ENCODE measurements at places on chromosomes 3 and 15. TPM values are rescaled to one million over a fixed set of nuclear protein-coding genes. Genes with fewer than 3 reads are reported as not detected.

GRCh38 chr3:60887574-60887973, 363.7 kb downstream of the FHIT start:
- DNase-seq = no peak

The TM4SF1 gene
- polyA plus RNA-seq = 84.1 TPM

GRCh38 chr3:25556447-25556846, 108.3 kb downstream of the TOP2B start:
- DNase-seq = no peak

DNA sequence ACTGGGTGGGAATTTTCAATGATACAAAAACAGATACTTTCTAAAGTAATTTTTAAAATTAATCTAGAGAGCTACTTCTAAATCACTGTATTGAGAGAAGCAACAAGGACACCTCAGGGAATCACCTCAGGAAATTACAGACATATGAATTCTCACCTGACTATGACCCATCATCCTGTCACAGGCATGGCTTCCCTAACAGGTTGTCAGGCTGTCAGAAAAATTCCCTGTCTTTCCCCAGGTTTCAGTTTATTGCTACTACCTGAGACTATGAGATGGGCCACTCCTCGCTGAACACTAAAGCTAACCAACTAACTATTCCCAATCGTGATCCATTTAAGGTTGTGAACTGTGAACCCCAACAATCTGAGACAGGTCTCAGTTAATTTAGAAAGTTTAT, 66.1 kb downstream of the CD200 start:
- DNase-seq = no peak
